Heart left ventricle (tissue), 16 donors: ENCODE measurements at places on chromosomes 1 and 21. TPM values are rescaled to one million over a fixed set of nuclear protein-coding genes. Genes with fewer than 3 reads are reported as not detected.

Gene ADORA3
- total RNA-seq = 3.2 TPM

Gene LEMD1
- not detected for total RNA-seq

- DNase-seq = no peak
Observed at GRCh38 chr1:100879422-100879821, 15.2 kb downstream of the EXTL2 start.

DNA sequence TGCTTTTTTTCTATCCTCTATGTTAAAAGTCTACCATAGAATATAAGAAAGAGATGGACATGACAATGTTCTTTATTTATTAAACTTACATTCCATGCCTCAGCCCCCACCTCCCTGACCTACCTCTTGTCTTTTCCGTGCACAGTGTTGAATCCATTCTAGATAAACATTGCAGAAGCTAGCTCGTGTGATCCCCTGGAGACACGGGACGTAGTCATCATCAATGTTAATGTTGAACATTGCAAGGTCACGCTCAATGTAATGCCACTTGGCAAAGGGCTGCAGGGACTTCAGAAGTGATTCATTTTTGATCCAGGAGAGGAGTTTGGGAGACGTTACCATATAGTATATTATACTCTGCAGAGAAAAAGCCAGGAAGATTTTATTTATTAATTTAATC lies 66.4 kb downstream of the NTPCR start:
- no peak for DNase-seq

DNA sequence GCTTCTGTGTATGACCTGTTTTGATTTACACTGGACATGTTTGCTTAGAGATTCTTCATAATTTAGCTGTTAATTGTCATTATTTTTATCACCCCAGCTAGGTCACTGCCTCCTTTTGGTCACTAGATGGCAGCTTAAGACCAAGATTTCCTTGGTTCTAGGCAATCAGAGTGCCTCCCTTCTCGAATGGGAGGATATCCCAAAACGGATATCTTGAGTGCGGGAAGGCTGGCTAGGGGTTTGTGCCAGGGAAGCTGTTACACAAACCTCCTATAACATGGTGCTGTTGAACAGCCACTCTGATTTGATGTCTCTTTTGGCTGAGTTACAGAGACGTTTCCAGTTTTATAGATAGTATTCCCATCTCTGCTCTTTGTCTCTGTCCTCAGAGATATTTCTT lies 283.5 kb downstream of the S1PR1 start:
- no peak for DNase-seq
